Hypothalamus (tissue), 51 donors: ENCODE measurements at places on chromosomes 11 and 22.

GRCh38 chr11:114233755-114234154 lies 62.4 kb upstream of the NNMT start:
- DNase-seq, result no peak

- no peak for DNase-seq
Observed at GRCh38 chr11:111566324-111566723, 25.8 kb downstream of the LAYN start.

DNA sequence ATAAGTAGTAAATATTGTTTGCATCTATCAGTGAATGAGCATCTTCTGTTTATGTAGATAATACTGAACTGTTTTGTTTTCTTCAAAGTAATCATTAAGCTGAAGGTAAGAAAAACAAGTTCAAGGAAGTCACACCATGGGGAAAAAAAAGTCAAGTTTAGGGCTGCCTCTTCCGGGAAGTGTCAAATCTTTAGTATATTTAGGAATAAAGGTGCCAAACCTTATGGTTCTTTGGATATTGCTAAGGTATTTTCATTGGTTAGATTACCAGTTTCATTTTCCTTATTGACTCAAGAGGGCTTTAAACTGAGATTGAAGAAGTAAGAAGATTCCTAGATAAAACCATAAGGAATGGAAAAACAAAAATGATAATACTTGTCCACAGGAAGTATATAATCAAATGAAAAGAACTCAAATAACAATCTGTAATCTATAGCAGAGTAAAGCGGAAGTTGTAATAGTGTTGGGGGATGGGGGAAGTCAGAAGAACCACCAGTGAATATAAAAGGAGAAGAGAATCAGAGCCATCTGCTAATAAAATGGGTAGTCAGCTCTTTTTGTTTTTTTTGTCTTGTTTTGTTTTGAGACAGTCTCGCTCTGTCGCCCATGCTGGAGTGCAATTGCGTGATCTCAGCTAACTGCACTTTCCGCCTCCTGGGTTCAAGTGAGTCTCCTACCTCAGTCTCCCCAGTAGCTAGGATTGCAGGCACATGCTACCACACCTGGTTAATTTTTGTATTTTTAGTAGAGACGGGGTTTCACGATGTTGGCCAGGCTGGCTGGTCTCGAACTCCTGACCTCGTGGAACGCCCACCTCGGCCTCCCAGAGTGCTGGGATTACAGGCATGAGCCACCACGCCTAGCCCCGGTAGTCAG lies 2.3 kb downstream of the ATM start:
- no peak for DNase-seq

DNA sequence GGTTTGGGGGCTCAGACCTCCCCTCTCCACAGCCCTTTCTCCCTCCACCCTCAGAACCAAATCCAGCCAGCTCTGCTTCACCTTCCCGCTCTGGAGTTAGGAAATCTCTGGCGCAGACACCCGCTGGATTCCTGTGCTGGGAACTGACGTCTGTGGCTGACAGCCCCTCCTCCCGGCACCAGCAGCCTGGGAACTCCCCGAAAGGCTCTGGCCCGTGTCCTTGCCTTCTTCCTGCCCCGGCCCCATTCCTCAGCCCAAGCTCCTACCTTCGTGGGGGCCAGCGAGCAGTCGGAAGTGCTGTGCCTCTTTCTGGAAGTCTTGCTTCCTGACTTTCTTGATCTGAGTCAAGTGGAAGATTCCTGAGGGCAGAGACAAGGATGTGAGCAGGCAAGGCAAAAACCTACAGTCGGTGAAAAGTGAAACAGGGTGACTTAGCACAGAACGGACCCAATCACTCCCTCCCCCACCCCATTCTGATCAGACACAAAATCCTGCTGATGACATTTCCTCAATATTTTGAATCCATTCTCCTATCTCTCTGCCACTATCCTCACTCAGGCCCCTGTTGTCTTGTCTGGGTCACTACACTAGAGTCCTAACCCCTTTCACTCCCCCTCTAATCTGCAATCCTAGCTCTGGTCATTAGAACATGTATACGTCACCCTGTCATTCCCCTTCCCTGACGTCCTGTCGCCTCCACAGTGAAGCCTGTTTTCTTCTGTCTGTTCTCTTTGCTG lies 34.1 kb downstream of the CHRDL2 start:
- DNase-seq, result no peak

DNA sequence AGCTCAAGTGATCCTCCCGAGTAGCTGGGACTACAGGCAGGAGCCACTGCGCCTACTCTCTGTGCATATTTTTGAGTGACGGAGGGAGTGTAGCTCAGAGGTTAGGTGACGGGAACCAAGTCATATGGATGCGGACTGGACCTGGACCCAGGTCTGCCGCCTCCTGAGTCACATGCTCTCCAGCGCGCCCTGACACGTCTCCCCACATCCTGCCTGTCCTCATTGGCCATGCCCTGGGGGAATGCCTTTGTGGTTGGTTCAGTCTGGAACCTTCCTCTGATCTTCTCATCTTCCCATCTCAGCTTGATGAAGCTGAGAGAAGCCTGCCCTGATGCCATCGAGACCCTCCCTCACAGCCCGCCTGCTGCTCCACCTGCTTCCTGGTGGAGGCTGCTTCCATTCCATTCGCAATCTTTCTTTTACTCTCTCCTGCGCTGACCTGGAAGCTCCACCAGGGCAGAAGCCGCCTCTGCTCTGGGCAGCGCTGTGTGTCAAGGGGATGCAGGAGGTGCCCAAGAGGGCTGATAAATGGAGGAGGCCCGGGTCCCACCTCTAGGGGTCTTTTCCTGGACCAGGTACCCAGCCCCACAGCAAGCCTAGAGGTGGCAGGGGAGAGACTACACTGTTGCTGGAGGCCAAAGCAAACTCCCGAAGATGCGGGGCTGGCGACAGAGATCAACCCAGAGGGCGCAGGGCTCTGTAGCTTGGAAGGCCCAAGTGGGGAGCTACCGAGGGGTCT lies 13.9 kb upstream of the BAIAP2L2 start:
- DNase-seq, result no peak

DNA sequence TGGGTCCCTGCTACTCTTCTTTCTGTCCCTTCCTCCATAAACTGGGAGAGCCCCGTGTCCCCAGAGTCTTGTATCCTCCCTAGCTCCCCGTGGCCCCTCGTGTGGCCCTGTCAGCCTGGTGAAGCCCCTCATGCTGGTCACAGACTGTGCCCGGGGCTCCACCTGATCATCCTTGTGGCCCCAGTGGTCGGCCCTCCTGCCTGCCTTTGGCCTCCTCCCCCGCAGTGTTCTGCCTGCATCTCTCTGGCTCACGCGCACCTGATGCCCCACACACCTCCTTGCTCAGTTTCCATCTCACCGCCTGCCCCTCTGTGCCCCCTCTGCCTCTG lies 1.2 kb upstream of the CABP2 start:
- DNase-seq, result no peak

- no peak for DNase-seq
Observed at GRCh38 chr11:69259096-69259495, 34.9 kb upstream of the MYEOV start.

- no peak for DNase-seq
Observed at GRCh38 chr11:64055077-64055476, 19.3 kb downstream of the FLRT1 start.

- DNase-seq, result no peak
Observed at GRCh38 chr11:95711162-95711944, 78.2 kb downstream of the FAM76B start.

- DNase-seq, result peak; percentile 18
Observed at GRCh38 chr22:37623075-37624016, 14.7 kb downstream of the GGA1 start.

GRCh38 chr22:30308518-30309230 lies 18.1 kb downstream of the TBC1D10A start:
- DNase-seq, result no peak

DNA sequence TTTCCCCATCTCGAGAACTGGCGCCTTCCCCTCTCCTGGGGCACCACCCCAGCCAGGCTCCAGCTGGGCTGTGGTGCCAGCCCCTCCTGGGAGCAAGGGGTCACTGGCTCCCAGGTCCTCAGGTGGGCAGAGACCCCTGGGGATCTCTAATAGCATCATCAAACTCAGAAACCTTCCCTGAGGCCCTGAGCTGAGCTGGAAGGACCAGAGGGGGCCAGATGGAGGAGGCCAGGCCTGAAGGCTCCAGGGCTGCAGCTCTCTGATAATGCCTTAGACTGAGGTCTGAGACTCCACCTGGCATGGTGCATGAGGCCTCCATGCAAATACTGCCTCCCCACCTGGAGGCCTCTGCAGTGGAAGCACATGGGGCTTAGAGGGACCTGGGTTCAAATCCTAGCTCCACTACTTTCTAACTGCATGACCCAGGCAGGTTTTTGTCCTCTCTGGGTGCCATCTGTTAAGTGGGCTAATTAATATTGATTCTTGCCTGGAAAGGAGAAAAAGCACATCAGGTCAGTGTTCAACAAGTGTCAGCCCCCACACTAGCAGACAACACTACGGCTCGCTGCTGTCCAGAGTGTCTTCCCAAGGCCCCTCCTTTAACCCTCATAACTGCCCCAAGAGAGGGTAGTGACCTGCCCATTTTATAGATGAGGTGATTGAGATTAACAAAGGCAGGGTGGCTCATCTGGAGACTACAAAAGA lies 1.5 kb downstream of the MAPK8IP1 start:
- no peak for DNase-seq

DNA sequence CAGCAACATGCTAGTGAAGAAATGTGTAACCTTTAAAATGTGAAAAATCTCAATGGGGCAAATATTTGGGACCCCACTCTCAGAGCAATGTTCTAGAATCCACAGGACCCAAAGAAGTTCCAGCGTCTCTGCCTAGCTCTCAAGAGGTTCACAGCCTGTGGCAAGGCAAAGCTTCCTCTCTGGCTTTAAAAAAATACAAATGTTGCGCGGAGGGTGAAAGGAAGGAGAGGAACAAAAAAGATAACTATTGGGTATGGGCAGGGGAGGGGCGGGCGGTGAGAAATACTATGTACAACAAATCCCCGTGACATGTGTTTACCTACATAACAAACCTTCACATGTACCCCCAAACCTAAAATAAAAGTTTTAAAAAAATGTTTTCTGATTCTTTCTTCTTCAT lies 53.6 kb downstream of the PITPNB start:
- no peak for DNase-seq

- no peak for DNase-seq
Observed at GRCh38 chr11:84947970-84948580, 679.1 kb downstream of the DLG2 start.

- DNase-seq, result no peak
Observed at GRCh38 chr11:111603611-111604130, 1.4 kb downstream of the SIK2 start.

DNA sequence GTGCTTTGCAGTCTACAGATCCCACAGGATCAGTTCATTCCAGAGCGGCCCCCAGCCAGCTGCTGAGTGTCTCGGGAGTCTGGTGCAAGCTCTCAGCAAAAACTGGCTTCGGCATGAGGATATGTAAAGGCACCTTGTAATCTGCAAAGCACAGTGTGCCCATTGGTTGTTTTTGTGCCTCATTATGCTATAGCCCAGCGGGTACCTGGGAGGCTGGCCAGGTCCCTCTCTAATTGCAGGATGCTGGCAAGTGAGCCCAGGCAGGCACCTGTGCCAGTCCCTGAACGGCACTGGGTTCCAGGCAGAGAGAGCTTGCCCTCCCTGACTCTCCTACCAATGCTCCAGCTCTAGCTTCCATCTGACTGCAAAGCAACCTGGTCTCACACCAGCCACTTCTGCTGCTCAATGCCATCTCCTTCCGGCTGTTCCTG lies 128.7 kb downstream of the DSCAML1 start:
- no peak for DNase-seq

- DNase-seq, result no peak
Observed at GRCh38 chr11:66841861-66842260, 1.4 kb upstream of the RCE1 start.

DNA sequence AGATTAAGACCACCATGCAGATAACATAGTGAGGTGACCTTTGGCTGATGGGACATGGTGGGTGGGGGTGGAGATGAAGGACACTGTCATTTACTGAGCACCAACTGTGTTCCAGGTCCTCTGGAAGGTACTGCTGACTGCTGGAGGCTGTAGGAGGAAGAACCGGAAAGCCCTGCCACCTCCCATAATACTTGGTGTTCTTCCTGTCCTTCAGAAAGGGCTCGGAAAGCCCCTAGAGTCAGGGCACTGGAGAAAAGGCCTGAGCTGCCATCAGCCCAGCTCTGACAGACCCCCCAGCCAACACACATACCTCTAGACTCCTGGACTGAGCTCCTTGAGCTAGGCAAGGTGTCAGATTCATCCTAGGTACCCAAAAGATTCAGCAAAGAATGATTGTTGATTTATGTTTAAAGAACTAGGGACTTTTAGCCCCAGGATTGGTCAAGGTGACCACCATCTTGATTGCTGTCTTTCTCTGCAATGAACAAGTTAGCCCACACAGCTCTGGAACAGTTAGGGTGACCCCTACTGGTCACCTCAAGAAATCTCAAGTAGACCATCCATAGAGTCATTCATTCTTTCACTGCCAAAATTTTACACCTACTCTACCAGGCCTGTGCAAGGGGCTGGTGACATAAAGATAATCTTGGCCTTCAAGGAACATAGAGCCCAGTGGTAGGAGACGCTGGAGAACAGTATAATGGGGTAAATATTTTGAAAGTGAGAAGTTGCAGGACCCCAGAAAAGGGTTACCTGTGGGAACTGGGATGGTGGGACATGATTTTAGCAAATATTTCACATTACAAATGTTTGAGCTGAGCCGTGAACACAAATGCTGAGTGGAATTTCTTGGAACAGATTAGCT lies 39.4 kb downstream of the IRAG1 start:
- DNase-seq, result no peak

GRCh38 chr11:105609341-105609781 lies 512 bp upstream of the GRIA4 start:
- DNase-seq, result peak; percentile 22

DNA sequence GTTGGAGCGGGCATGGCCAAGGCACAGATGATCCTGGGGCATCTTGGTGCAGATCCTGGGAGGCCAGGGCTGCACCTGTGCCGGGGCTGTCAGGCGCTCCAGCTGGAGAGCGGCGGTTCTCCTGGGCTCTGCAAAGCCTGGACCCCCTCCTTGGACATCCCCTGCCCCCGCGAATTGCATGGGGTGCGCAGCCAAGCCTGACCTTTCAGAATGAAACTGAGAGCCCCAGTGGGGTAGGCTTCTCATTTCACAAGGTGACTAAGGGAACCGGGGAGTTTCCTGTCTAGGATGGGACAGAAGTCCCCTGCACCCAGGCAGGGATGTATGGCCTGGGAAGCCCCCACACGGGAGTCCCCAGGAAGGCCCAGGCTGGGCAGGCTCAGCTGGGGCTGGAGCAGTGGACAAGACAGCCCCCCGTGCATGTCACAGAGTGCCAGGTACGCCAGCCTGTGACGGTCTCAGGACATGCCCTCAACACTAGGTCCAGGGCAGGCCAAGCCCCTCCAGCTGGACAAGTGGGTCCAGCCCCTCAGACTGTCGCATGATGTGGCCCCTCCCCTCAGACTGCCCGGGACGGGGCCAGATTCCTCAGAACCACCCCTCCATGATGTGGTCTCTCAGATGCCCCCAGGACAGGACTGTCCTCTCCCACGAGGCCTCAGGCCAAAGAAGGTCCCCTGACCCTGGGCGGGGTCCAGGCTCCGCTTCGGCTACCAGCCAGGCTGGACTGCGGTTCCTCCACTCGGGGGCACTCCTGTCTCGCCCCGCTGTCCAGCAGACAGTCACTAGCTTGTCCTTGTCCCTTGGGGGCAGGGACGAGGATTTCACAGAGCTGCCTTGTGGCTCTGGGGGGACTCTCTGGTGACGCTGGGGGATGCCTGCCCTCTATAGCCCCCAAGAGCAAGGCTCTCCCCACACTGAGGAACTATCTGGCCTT lies 2.3 kb downstream of the LSP1 start:
- no peak for DNase-seq
